ENCODE measurements at places on chromosomes 5 and 9.

GRCh38 chr9:14749741-14750211 is 27.2 kb upstream of the CER1 start:
- no peak for DNase-seq

DNA sequence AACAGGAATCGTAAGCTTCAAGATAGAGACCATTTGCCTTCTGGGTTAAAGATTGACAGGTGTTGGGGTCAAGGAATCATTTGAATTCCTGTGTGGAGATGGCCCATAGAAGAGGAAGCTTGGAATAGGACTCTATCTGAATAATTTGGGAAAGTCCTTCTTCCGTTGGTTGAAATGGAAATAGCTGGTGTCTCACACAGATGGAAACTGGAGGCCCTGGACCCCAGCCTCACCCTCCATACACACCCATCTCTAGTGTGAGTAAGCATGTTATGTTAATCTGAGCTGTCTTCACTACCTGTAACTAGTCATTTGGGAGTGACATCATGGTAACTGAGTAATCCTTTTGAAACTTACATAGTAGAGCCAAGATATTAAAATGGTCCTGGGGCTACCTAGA is 184.4 kb downstream of the CD180 start:
- no peak for DNase-seq

GRCh38 chr9:26158631-26159150 is 480.4 kb upstream of the TUSC1 start:
- no peak for DNase-seq

- no peak for DNase-seq
Measured at GRCh38 chr5:143788401-143788800, 23.6 kb upstream of the HMHB1 start.

GRCh38 chr9:111969061-111969460 is 72.4 kb downstream of the UGCG start:
- DNase-seq: no peak

DNA sequence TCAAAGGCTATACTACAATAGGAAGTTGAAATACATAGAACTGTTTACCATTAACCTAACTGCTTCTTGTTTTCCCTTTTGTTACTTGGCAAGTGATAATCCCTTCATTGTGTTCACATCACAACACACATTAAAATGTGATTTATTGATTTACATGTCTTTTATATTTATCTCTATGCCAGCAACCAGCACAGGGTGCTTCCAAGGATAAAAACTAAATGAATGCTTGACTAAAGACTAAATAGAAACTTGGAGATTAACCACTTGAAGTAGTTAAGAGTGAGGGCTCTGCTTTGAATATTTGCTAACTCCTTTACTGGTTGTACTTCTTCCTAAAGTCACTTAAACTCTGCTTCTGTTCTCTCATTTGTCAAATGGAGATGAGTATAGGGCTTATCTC is 1730.6 kb downstream of the EFNA5 start:
- no peak for DNase-seq

All from ELF-1 (cell line).